ENCODE measurements at places on chromosomes 13 and 19.
A peak's percentile ranks its signal among the peaks of the same experiment; 100 is the strongest.

- no peak for DNase-seq
These were observed 2.7 kb downstream of the B3GNT3 start for GRCh38 chr19:17797424-17798201.

DNA sequence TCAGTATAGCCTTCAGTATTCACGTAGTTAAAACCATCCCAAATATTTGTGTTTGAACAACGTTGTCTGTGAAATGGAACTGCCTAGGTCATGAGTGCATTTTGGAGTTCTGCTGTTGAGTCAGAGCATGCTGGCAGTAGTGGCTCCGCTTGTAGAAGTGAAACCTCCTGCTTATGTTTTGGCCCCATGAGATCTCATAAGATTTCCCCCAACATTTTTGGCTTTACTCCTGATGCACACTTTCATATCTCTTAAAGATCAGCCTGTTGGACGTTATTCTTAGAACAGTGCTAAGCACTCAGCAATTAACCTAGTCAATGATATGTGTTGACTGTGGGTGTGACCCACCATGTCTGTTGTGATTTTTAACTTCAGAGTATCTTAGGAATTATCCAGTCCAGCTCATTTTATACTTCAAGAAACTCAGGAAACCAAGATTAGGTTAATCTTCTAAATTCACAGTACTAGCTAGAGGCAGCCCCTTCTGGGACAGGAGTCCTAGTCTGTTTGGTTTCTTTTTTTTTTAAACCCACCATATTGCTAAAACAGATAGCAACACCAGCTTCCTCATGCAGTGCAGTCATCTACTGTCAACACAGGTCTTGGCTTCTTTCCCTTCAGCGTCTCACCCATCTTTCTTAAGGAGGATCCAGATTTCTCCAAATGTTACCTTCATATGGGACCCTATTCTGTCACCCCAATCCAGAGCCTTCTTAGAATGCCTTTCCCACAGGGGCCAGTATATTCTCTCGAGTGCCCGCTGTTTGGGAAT is 26.2 kb downstream of the RAP2A start:
- DNase-seq = no peak

DNA sequence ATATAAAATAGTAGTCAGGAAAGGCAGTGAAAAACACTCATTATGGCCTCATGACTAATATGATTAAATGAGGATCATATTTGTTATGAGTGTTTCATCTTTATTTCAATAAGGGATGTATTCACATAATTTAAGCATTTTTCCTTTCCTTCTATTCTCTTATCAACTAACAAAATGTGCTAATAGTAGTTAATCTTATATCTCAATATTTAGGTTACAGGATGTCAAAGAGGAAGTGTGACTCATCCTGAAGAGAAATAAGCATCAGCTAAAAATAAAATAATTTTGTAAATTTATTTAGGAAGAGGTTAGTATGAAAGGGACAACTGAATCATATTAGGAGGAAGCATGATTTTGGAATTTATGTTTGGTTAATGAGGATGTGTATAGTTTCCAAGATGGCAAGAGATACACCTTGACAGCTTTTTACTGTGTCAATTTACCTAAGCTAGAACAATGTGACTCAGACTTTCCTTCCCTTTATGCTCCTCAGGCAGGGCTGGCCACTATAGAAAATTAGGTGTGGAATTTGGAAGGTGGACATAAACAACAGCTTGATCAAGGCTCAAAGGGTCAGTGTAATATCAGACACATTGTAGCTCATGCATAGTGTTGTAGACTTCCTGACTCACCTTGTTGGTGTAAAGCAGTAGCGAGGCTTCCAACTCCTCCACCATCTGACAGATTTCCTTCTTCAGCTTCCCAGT is 172.7 kb downstream of the SLITRK1 start:
- DNase-seq = no peak

DNA sequence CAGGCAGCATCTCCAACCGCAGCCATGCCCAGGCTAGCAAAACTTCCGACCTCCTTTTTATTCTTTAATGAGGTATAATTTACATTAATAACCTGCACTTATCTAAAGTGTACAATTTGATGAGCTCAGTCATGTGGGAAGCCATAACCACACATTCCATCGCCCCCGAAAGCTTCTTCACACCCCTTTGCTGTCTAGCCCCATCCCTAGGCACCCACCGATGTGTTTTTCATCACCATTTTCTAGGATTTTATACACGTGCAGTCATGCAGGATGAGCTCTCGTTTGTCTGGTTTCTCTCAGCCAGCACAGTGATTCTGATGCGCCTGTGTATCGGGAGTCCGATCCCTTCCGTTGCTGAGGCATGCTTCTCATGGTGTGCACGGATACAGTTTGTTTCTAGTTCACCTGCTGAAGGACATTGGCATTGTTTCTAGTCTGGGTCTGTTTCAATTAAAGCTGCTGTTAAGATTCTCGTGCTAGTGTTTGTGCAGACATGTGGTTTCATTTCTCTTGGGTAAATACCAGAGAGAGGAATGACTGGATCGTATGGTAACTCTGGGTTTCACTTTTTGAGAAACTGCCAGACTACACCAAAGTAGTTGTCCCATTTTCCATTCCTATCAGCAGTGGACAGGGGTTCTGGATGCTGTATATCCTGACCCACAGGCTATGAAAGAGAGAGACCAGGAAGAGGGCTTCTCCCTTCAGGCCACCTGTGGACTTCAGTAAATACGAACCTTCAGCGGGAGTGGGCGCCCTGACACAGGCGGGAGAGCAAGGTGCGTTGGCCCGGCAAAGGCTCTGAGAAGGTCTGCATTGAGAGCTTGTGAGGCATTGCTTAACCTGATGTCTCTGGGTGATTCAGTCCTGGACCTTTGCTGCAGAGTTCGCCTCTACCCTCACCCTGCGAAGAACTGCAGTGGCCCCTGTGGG is 4.9 kb downstream of the AP1M1 start:
- no peak for DNase-seq

- peak; percentile 13 for DNase-seq
These were observed 786 bp upstream of the LILRA2 start for GRCh38 chr19:54572696-54573311.

- DNase-seq = peak; percentile 55
These were observed 781 bp downstream of the QPCTL start for GRCh38 chr19:45693106-45693788.

DNA sequence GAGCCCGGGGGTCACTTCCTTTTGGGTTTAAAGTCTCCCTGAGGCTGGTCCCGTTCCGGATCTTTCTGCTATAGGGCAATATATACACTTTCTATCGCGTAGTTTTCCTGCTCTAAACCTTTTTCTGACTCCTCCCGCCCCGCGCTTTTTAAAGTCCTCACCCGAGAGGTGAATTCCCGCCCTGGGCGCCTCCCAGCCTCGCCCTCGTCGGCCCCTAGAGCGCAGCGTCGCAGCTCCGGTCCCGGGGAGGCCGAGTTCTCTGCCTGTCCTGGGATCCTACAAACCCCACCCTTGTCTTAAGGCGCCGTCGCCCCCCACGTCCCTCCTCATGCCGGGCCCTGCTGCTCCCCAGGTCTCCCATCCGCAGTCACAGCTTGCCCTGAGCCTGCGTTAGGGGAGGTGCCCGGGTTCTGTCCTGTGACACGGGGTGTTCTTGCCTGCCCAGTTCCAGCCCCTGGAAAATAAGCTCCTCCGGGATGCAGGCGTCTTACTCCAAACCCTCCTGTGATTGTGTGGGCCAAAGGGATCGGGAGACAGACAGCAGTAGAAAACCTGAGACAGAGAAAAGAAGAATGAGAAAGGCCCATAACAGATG is 491 bp downstream of the ZNF525 start:
- DNase-seq = no peak

DNA sequence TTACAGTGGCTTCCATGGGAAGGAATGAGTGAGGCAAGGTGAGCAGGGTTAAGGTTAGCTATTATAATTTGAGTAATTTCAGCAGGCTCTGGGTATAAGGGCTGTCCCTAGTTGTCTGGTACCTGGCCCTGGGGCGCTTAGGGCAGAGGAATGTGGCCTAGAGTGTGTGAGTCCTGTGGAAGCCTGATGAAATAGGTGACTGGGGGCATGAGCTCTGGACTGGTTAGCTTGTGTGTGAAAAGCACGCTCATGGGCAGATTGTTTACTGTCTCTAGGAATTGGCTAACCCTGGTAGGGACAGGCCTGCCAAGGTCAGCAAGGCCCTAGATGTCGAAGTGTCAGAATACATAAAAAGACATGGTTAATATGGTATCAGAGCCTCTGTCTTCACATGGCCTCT is 42.5 kb downstream of the SPRYD7 start:
- DNase-seq = no peak

DNA sequence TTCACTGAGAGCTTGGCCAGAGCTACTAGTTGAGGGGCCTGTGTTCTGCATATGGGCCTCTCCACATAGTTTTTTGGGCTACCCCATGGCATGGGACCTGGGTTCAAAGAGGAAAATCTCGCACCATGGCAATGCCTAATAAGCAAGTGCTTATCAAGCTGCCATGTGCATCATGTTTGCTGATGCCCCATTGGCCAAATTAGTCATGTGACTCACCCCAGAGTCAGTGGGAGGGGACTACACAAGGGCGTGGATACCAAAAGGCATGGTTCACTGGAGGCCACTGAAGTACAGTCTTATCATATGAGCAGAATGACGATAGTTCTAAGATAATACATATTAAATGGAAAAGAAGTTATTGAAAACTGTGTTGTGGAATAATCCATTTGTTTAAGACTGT is 214.8 kb downstream of the LMO7 start:
- DNase-seq = no peak

- DNase-seq = peak; percentile 12
These were observed 23.5 kb upstream of the DCLK1 start for GRCh38 chr13:36154567-36155291.

DNA sequence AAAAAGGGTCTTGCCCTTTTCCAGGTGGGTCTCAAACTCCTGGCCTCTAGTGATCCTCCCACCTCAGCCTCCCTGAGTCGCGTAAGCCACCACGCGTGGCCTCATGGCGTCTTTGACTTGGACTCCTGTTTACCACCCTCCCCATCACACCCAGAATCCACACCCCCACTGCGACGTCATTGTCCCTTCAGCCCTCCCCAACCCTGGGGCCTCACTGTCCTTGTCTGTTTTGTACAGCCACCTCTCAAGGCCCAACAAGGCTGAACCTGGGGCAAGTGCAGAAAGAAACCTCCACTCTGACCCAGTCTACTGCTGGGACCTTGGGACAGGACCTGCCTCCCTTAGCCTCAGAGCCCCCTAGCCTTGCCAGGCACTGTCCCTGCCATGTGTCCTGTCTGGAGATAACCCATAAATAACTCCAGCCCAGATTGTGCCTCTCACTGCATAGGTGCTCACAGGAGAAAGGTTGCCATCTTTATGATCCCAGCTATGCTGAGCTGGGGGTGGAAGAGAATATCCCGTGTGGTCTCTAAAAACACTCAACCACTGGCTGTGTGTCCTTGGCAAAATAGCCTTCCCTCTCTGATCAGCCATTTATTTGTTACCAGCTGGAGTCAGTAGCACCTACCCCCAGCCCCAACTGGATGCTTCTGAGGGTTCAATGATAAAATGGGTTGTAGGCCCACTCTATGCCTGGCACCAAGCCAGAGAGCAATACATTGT is 1.8 kb upstream of the IFI30 start:
- DNase-seq = no peak

DNA sequence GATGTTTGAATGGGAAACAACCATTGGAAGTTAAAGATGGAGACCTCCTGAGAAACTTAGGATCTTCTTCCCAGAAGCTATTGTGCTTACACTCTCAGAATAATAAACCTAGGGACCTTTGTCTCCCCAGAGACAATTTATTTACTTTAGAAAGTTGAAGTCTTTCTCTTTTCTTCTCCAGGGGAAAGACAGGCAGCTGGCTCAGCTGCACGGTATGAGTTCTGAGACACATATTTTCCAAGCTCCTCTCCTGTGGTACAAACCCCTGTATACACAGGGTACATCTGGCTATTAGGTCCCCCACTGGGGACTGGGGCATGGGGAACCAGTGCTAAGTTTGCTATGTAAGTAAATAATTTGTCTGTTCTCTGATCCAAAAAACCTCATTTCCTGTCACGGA is 67.5 kb upstream of the POSTN start:
- no peak for DNase-seq

- DNase-seq = no peak
These were observed 34.1 kb upstream of the GAS6 start for GRCh38 chr13:113897966-113898365.

- no peak for DNase-seq
These were observed 55.5 kb downstream of the MYH14 start for GRCh38 chr19:50258918-50259372.

DNA sequence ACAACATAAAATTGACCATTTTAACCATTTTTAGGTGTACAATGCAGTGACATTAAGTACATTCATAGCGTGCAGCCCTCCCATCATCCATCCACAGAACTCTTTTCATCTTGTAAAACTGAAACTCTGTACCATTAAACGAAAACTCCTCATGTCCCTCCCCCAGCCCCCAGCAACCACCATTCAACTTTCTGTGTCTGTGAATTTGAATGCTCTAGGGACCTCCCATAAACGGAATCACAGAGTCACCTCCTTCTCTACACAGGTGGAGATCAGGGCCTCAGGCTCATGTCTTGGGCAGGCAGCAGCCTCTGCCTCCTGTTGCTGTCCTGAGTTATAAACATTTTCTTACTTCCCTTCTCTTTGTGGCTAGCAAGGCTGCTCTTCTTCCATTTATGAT is 7.3 kb upstream of the CCNE1 start:
- no peak for DNase-seq

DNA sequence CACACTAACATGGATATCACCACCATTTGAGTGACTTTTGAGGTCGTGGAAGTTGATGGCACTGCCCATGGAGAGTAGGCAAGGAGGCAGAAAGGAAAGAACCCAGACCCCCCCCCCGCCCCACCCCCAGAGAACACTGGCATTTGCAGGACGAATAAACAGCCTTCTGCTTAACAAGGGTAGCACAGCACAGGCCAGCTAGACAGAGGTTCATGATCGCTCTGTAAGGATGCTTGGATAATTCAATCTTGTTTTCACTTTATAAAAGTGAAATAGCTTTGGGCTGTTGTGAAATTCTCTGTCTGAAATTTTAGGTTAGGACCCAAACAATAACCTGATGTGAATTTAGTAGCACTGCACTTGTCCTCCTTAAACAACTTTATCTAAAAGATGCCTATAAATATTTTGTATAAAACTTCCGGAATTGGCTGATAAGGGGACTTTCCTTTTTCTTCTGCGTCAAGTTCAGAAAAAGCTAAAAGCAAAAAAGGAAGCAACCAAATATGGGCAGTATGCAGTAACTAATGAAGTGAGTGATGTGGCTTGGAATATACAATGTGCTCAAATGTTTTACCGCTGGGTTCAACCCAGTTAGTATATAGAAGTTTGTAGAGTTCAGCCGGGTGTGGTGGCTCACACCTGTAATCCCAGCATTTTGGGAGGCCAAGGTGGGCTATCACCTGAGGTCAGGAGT is 163.7 kb downstream of the SHISA2 start:
- no peak for DNase-seq

Data from nucleus accumbens (tissue), 56 donors.